Activated CD4-positive, alpha-beta T cell treated with anti-CD3 and anti-CD28 coated beads for 48 hours (primary cell): ENCODE measurements at places on chromosomes 11 and 22.
A peak's percentile ranks its signal among the peaks of the same experiment; 100 is the strongest.

GRCh38 chr11:101907815-101908214 lies 7.0 kb upstream of the CEP126 start:
- DNase-seq, result no peak

DNA sequence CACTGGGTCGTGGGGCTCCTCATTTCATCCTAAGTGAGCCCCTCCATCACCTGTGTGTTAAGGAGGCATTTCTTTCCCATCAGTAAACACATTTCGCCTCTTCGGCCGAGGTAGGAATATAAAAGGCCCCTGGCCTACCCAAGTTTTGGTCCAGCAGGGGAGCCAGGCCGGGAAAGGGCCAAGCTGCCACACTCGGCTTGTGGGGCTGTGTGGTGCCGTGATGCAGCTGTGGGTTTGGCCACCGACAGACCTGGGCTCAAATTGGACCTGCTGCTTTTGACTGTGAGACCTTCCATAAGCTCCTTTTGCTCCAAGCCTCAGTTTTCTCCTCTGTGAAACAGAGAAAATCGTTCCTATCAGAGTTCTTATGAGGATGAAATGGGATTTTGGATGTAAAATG lies 771 bp downstream of the NDUFV1 start:
- DNase-seq, result no peak

DNA sequence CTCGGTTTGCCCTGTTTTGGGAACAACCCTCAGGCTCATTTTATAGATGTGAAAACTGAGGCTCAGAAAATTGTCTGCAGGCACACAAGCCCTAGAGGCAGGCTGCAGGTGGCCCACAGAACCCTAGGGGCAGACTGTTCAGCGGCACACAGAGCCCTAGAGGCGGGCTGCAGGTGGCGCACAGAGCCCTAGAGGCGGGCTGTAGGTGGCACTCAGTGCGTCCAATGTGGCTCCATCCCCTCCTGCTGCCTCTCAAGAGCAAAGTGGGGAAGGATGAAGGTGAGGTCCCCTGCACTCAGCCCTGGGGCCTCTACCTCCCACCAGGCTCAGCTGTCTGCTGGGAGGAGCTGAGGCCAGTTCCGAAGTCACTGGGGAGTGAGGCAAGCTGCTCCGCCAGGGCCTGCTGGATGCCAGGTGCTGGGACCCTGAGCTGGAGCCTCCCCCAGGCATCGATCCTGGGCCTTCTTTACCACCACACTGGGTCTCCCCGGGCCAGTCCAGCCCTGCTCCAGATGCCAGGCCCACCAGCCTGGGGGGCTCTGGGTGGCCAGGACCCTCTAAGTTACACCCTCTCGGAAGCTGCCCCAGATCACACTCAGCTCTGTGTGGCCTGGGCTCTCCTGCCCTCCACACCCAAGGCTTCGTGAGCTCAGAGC lies 2.3 kb downstream of the ACY3 start:
- DNase-seq, result peak; percentile 75

- DNase-seq, result no peak
Observed at GRCh38 chr11:117175104-117175503, 3.4 kb upstream of the SIDT2 start.

- no peak for DNase-seq
Observed at GRCh38 chr11:1111545-1112212, 37.0 kb downstream of the MUC2 start.

DNA sequence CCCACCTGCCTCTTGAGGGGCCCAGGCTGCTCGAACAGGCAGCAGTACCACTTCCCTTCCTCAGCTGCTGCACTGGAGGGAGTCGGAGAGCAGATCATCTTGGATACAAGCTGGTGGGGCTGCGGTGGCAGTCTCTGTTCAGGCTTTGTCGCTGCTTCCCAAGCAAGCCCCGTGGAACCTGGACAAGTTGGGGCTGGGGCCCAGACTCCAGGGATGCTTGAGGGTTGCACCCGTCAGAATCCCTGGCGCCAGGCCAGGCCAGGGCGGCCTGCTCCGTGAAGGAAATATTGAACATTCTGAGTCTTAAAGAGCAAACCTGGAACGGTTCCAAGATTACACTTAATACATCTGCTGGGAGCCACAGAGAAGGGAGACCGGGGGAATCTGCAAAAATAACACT lies 310.1 kb upstream of the SORL1-AS1 start:
- no peak for DNase-seq

DNA sequence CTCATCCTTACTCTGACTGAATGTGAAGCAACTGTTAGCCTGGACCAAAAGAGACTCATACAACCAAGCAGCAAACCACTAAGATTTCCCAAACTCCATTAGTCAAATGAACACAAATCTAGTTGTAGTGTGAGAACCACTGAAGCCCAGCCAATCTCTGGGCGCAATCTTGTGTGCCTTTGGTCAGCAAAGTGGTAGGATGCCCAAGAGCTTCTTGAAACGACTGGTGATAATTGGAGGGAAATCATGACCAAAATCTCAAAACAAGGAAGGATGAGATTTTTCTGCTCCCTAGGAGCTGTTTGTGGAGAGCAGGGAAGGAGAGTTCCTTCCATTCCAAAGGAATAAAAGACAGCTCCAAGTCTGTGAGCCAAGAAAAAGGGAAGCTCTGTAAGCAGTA lies 24.0 kb downstream of the F2 start:
- DNase-seq, result no peak

GRCh38 chr22:30251711-30252110 lies 5.2 kb upstream of the LIF start:
- DNase-seq, result no peak

GRCh38 chr11:130136107-130136506 lies 23.5 kb upstream of the ST14 start:
- no peak for DNase-seq

DNA sequence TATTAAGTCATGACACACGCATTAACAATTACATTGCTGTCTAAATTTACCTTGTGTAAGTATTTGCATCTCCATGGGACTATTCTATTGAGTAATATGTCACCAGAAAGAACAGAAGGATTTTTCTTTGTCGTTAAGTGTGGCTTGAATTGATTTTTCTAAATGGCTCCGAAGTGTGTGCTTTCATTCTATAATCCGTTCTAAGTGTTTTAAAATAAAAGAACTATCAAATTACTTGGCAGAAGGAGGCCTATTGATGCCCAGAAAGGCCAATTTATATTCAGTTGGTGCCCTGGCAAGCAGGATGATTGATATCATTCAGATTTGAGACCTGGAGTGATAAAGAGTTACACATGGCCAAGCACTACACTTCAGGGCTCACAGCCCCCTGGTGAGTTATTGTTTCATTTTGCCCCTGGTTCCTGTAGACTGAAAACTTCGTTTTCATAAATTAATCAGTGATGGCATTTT lies 538.9 kb upstream of the ANO5 start:
- no peak for DNase-seq

DNA sequence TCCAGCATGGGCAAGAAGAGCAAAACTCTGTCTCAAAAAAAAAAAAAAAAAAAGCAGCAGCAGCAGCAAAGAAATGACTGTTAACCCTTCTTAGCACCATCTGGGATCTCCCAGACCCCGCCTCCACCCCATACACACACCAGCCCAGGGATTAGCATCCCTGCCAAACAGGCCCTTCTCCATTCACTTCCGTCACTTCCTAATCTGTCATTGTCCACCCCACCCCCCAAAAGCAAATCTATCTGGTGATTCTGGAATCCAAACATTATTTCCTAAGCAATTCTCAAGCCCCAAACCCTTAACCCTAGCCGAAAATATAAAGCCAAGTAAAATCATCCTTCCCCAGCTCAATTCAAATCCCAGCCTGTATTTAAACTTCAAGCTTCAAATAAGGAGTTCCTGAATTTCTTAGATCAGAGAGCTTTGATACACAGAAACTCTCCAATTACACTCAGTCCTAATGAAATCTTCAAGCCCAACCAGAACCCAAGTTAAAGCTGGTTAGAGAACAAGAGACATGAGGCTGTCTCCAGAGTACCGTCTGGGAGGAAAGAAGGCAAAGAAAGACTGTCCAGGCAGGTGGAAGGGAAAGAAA lies 6.0 kb upstream of the AHNAK start:
- peak; percentile 32 for DNase-seq

DNA sequence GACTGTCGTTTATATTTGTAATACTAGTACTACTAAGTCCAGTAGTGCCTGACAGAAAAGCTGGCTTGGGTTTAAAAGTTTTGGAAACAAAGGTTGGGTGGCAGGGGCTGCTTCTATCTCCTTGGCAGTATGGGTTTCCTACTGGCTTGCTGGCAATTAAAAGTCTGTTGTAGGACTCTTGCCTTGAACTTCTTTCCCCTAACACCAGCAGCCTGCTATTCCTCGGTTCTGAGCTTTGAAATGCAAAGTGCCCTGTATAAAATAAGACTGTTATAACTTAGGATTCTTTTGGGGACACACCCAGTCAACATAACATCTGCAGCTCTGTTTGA lies 1.3 kb downstream of the RNF169 start:
- DNase-seq, result no peak

DNA sequence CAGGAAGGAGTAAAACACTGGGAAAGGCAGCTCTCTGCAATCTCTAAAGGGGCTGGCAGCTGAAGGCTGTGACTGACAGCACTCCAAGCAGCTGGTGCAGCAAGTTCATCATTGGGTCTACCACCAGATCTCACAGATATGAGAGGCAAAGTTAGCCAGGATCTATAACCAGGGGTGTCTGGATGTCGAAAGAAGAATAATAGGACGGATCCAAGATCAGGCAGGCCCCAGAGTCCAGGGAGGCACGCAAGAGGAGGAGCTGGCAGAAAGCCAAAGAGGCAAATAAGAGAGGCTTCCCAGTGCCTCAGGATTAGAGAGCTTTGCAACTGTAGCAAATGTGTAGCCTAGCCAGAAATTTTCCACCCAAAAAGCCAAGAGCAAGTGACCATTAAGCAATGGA lies 77.1 kb downstream of the RBMXL2 start:
- DNase-seq, result no peak

GRCh38 chr11:6570691-6571427 lies 32.6 kb downstream of the RRP8 start:
- DNase-seq, result no peak
